ENCODE measurements at places on chromosomes 16 and 17. TPM values are rescaled to one million over a fixed set of nuclear protein-coding genes. Genes with fewer than 3 reads are reported as not detected.

Gene CD300C
- total RNA-seq: not detected

Gene UBALD2
- total RNA-seq: 54.5 TPM

Gene HS3ST2
- not detected for total RNA-seq

Gene GJD3
- not detected for total RNA-seq

Gene NLRC3
- not detected for total RNA-seq

Gene SOST
- not detected for total RNA-seq

Gene CACNG5
- total RNA-seq: not detected

Gene HBM
- not detected for total RNA-seq

Gene TRPV3
- 0.53 TPM for total RNA-seq

Gene ZNF48
- total RNA-seq: 0.64 TPM

Gene VAT1L
- not detected for total RNA-seq

Gene KRTAP4-5
- not detected for total RNA-seq

Gene DOC2A
- total RNA-seq: 2.1 TPM

Gene HOXB13
- total RNA-seq: 3.7 TPM

Gene C16orf86
- 0.98 TPM for total RNA-seq

Gene TEN1
- total RNA-seq: 75.4 TPM

Gene LAT
- total RNA-seq: 0.77 TPM
